SW480 (cell line): ENCODE measurements at places on chromosomes 13 and 19.

- DNase-seq: no peak
These were observed 30.4 kb upstream of the HMGB1 start for GRCh38 chr13:30496147-30496546.

GRCh38 chr19:42424712-42425131 lies 2.5 kb downstream of the LIPE start:
- no peak for DNase-seq

DNA sequence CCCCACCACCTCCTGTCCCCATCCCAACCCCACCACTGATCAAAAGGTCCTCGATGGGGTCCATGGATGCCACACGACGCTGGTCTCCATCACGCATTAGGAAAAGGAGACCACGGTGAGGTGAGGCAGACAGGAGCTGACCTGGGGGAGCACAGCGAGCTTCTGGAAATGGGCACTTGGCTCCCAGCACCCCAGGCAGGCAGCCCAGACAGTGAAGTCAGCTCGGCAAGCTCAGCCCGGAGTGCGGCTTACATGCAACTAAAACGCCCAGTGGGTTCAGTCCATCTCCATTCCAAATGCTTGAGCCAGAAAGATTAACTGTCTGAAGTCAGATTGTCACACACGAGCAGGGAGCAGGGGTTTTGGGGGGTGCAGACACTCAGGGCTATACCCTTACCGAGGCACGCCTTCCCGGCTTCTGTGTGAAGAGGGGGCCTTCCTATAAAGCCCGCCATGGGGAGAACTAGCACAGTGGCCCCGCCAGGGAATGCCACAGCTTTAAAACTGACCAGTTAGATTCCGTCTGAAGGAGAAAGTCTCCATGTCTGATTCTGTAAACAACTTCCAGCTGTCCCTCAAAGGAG lies 79.4 kb downstream of the SPACA7 start:
- DNase-seq: no peak

GRCh38 chr13:91493442-91493841 lies 95.0 kb downstream of the GPC5 start:
- DNase-seq: no peak

DNA sequence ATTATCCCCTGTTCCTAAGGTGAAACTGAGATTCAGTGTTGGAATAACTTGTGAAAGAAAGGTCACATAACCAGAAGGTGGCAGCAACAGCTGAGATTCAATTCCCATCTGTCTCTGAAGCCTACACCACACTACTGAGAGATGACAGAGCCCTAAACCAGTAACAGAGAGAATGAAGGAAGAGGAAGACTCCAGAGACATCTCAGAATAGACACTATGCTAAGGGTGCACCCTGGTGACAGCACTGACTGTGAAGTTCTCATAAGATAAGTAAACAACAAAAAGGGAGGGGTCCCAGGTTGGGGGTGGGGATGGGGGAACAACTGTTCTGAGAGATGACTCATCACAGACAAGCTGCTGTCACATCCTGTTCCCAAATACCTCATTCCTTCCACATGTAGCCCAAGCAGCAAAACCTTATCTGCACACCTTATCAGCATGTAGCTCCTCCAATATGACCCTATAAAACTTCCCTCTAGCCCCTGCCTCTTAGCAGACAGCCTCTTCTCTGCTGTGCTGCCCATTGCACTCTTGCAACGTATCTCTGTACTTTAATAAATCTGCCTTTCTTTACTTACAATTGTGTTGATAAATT lies 46.5 kb downstream of the UTP14C start:
- DNase-seq: peak; percentile 56
